A172 (cell line): ENCODE measurements at places on chromosomes 6 and 20. TPM values are rescaled to one million over a fixed set of nuclear protein-coding genes. Genes with fewer than 3 reads are reported as not detected.

The TPX2 gene
- 224 and 245 TPM in 2 replicates for total RNA-seq

The VEGFA gene
- 29.0 and 35.2 TPM in 2 replicates for total RNA-seq

The VSTM2L gene
- total RNA-seq, result 0.24 and 1.4 TPM in 2 replicates

The HLA-DPB1 gene
- total RNA-seq, result 0.10 TPM in 1 of 2 replicates, not detected in the other

The KCNK16 gene
- total RNA-seq, result not detected in 2 replicates

The PPP1R14C gene
- total RNA-seq, result 0.03 and 0.60 TPM in 2 replicates

The WFDC9 gene
- total RNA-seq, result not detected in 2 replicates

The GINS1 gene
- 42.6 and 48.4 TPM in 2 replicates for total RNA-seq

The RTEL1 gene
- total RNA-seq, result 17.8 and 22.2 TPM in 2 replicates

The ZNF165 gene
- total RNA-seq, result 0.09 and 1.4 TPM in 2 replicates

The RARS2 gene
- total RNA-seq, result 26.9 and 41.4 TPM in 2 replicates

The PNPLA1 gene
- not detected in 2 replicates for total RNA-seq

The SAMD3 gene
- total RNA-seq, result 0.07 and 0.28 TPM in 2 replicates

The PKHD1 gene
- not detected in 2 replicates for total RNA-seq

The C6orf163 gene
- total RNA-seq, result 0.31 and 0.72 TPM in 2 replicates

The C6orf52 gene
- total RNA-seq, result 15.2 and 16.5 TPM in 2 replicates

The TPD52L1 gene
- 2.9 and 3.2 TPM in 2 replicates for total RNA-seq

The SAPCD1 gene
- total RNA-seq, result 1.1 and 3.0 TPM in 2 replicates

The PAX1 gene
- not detected in 2 replicates for total RNA-seq

The MACROD2 gene
- total RNA-seq, result 0.02 and 0.46 TPM in 2 replicates

The RAD21L1 gene
- 0.07 and 0.90 TPM in 2 replicates for total RNA-seq

The RSPH3 gene
- total RNA-seq, result 3.3 and 4.4 TPM in 2 replicates

The ANKS1A gene
- 5.0 and 5.5 TPM in 2 replicates for total RNA-seq

The MAFB gene
- 0.36 and 0.62 TPM in 2 replicates for total RNA-seq

The ENPP5 gene
- total RNA-seq, result not detected in 2 replicates

The OPRM1 gene
- total RNA-seq, result not detected in 2 replicates

The LRRN4 gene
- total RNA-seq, result 0.26 and 0.86 TPM in 2 replicates

The OR12D3 gene
- total RNA-seq, result not detected in 2 replicates

The ARMH2 gene
- total RNA-seq, result not detected in 2 replicates

The MLIP gene
- total RNA-seq, result 0.81 and 1.1 TPM in 2 replicates

The TBPL1 gene
- total RNA-seq, result 31.1 and 32.3 TPM in 2 replicates

The HCRTR2 gene
- not detected in 2 replicates for total RNA-seq

The LY6G6D gene
- total RNA-seq, result not detected in 2 replicates

The C6orf47 gene
- total RNA-seq, result 15.9 and 22.0 TPM in 2 replicates

The ADGRG6 gene
- total RNA-seq, result 25.0 and 31.0 TPM in 2 replicates
